ENCODE measurements at places on chromosomes 7 and 10.

DNA sequence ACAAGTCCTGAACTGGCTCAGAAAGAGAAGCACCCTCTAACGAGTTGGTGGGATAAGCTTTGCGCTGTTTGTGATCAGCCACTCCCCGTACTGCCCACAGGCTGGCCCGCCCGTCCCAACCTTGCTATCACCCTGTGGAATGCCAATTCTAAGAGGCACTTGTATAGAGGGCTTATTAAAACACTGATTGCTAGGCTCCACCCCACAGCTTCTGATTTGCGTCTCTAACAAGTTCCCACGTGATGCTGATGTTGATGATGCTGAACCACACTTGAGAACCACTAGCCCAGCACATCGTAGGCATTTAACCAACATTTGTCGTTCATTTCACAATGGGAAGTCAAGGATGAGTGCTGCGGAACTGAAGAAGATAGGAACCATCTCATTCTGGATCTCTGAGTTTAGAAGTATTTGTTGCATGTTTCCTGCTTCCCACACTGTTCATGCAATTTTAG, 12.7 kb upstream of the GSAP start:
- DNase-seq, result no peak

GRCh38 chr7:45873035-45873354, at the start of gene CCDC201:
TSS of gene CCDC201 (minus strand) at chr7:45873082. CDS start at chr7:45873007, 75 bp downstream.
- DNase-seq, result no peak

- no peak for DNase-seq
These were observed at the start of gene GPR22 for GRCh38 chr7:107469929-107470328. TSS of gene GPR22 (plus strand) at chr7:107470057. CDS start at chr7:107474061, 4,004 bp downstream.

DNA sequence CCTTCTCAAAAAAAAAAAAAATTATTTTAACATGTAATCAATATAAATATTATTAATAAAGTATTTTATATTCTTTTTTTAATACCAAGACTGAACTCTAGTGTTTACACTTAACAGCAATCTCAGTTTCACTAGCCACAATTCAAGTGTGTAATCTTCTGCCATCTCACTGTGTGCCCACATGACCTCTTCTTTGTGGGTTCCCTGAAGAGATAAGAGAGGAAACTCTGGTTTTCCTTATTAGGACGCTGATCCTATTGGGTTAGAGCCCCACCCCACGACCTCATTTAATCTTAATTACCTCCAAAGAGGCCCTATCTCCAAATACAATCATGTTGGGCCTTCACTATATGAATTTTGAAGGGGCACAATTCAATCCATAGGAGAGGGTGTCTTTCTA, 177.6 kb downstream of the STK31 start:
- DNase-seq, result no peak

DNA sequence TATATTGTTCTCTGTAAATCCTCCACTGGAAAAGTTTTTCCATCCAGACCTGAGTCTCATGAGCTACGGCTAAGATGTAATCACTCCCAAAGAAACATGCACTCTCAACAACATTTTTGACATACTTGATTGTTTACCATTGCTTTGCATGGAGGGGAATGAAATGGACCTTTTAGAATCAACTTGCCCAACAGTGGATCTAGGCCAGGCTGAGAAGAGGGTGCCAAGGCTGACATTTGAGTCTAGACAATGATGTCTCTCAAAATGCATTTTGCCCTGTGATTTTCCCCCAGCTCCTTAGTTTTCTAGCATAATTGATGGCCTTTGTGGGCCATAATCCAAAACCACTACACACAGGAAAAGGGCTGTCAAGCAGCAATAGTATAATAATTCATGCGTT, 297.9 kb upstream of the KLF6 start:
- DNase-seq, result no peak

- no peak for DNase-seq
These were observed 283.0 kb downstream of the ADK start for GRCh38 chr10:74433993-74434392.

DNA sequence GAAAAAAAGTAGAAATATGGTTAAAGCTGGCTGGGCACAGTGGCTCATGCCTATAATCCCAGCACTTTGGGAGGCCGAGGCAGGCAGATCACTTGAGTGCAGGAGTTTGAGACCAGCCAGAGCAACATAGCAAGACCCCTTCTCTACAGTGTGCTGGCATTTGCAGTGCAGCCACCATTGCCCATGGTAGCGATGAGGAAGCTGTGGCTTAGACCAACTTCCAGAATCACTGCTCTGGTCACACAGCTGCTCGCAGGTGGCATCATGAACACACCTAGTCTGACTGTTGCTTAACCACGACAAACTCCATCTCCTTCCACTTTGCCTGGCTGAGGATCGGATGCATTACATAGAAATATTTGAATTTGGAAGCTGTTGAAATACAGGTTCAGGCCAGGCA, 137.1 kb downstream of the CUX1 start:
- DNase-seq, result no peak

- DNase-seq, result no peak
These were observed 85.5 kb downstream of the TBXAS1 start for GRCh38 chr7:139914306-139915267.

DNA sequence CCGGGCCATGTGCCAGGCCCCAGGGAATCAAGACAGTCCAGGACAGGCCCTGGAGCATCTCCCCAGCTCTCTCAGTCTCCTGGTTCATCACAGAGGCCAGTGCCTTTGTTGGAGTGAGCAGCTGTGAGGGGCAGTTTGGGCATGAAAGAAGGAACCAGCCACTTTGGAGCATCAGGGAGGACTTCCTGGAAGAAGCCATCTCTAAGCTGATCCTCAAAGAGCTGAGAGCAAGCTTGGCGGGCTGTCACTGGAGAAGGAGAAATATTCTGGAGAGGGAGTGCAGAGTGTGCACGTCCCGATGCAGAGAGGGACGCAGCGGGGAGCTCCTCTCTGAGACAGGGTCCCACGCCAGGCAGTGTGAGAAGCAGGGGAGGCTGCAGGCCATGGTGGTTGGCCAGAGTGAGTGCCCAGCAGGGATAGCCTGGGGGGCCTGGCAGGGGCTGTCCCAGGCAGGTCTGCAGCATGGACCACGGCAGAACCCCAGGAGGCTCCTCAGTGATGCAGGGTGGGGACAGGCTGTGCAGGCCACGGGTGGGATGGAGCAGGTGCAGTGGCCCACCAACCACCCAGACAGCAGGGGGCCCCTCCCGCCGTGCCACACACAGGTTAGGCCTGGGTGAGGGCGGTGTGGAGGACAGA, 34.7 kb downstream of the PWWP2B start:
- no peak for DNase-seq

DNA sequence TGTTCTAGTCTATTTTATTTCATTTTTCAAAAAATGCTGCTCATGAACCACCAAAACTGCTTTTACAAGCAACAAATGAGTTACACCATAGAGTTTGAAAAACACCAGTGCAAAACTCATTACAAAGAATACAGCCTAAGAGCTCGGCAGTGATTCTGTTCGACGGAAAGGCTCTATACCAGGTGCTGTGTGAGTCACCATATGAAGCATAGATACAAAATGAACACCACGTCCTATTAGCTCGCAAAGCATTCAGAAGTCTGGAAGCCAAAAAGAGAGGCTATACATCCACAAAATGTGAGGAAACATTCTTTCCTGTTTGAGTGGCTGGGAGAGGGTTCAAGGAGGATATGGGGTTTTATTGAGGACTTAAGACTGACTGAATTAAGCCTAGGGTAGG, 136.1 kb downstream of the ATE1 start:
- no peak for DNase-seq

DNA sequence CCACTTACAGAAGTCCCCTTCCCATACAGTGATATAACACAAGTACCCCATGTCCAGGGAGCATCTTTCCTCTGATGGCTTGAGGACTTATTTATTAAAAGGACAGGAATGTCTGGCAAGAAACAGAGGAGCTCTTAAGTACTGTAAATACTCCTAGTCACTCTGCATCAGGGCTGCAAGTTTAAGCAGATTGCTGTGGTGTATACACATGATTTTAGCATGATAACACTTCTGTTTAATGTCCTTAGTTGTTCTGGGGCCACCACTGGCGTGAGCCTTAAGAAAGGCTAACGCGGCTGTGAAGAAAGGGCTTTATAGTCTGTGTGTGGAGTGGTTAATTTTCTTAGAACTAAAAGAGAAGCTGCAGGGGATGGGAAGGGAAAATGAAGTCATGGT, 65.7 kb downstream of the GBF1 start:
- no peak for DNase-seq

- peak; percentile 74 for DNase-seq
These were observed 293.7 kb downstream of the POU6F2 start for GRCh38 chr7:39271402-39271801.

DNA sequence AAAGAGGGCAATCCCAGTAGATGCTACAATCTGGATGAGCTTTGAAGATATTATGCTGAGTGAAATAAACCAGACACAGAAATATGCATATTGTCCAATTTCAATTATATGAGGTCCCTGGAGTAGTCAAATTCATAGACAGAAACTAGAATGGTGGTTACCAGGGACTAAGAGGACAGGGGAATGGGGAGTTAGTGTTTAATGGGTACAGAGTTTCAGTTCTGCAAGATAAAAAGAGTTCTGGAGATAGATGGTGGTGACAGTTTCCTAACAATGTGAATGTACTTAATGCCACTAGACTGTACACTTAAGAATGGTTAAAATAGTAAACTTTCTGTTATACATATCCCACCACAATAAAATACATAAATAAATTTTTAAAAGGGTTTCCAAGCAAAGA, 236.6 kb downstream of the ELMO1 start:
- no peak for DNase-seq

- DNase-seq, result no peak
These were observed 51.3 kb downstream of the POLL start for GRCh38 chr10:101536800-101537199.

GRCh38 chr10:79116801-79117723, 48.3 kb downstream of the ZMIZ1 start:
- no peak for DNase-seq

DNA sequence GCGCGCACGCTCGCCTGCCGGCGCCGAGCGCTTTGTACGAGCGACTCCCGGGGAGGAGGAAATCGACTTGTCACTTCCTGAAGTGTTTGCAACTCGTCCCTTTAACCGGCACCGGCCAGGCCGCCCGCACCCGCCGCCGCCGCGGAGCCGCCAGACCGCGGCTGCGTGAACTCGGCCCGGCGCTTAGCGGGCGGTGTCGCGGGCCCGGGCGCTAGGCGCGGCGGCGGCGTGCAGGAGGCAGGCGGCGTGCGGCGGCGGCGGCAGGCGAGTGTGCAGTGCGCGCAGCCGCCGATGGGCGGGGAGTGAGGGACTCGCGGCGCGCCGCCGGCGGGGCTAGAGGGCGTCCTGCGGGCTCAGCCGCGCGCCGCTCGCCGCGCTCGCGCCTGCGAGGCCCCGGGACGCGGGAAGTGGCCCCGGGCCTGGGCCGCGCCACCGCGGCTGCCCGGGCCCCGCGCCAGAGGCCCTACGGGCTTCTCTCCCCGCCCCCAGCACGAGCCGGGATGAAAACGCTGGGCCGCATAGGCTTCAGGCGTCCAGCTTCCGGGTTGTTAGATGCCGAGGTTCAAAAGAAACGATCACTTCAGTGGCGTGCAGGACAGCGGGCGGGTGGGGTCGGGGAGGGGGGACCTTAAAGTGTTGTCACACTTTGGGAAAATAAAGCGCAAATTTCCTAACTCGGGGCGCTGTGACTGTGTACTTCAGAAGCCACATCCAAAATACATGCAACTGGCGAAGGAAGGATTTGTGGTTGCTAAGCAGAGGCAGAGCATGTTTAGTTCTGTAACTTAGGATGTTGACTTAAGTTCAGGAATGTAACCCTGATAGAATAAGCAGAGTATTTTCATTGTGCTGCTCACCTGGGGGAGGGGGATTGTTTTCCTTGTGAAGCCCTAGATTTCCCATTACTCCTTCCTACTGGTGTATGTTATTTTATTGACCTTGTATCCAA, at the start of gene FAM53B:
Gene FAM53B (minus strand): TSS at position 277 of the 949 bp plus-strand sequence. CDS start 37,665 bp downstream, outside the sequence.
- DNase-seq, result peak; percentile 81

DNA sequence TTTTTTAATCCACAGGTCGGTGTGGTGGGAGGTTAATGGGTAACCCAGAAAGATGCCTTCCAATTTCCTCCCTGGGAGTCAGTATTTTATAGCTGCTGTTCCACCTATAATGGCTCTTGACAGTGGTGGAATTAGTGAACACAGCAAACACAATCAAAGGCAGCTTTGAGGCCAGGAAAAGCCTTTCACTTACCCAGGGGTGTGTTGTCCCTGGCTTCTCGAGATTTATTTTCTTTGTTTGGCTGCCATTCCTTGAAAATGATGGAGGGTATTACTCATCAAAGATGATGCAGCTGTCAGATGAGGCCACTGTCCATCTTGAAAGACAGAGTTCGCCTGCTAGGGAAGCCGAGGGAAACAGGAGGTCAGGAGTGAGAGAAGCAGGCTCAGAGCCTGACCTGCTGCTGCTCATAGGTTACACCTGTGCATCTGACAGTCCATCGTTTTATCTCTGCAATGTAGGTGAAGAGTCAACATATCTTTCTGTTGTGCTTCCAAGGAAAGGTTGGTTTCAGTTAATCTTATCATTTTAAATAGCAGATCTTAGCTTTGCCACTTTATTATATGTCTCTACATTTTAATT, 221.6 kb downstream of the XPNPEP1 start:
- no peak for DNase-seq

DNA sequence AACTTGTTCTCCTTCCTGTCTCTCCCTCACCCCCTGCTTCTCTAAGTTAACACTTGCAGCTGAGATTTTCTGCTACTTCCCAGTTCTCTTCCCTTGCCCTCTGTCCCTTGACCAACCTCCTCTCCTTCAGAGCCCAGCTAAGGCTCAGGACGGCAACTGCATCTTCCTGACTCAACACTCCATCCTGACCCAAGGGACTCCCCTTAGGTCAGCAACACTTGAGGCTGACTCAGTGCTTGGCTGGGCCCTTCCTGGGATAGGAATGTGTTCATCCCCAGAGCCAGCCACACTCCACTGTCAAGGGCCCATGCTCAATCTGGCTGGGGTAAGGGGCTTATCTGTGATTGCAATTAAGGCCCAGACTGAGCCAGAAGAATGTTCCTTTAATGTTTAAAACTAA, 3.4 kb downstream of the CALHM2 start:
- DNase-seq, result no peak

- DNase-seq, result no peak
These were observed 56.7 kb downstream of the ITIH5 start for GRCh38 chr10:7610026-7610425.

- no peak for DNase-seq
These were observed 15.8 kb downstream of the PLEKHA1 start for GRCh38 chr10:122390271-122390670.

GRCh38 chr10:5742116-5742515, 57.5 kb downstream of the TASOR2 start:
- no peak for DNase-seq

GRCh38 chr7:11237742-11238141, 264.1 kb downstream of the PHF14 start:
- no peak for DNase-seq

GRCh38 chr10:85542152-85542551, 824.4 kb downstream of the GRID1 start:
- DNase-seq, result peak; percentile 15
